ENCODE measurements at places on chromosomes 16 and 17.

DNA sequence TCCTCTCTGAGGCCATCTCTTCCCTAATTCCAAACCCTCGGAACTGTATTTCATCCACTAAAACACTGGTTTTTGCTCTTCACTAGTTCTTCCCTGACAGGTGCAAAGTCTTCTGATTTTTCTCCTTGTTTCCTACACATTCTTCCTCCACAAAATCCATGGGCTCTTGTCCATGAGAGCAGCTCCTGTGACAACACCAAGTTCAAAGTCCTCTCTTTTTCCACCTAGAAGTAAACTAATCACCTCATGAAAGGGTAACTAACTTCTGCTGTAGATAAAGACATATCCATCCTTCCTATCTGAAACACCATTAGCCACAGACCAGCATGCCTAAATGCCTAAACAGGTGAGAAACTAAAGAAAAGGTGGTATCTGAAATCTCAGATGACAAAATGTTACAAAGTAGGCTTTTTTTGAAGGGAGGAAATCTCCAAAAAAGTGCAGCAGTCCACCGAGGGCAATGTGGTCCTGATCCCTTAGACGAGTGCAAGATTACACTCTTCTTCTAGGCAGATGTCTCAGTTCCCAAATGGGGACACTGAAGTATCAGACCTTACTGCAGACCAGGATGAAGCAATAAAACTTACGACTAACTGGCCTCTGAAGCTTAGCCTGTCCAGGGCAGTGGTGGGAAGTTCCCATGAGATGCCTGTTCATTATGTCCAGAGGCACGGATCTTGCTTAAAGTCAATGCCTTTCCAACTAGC lies 2.8 kb downstream of the PIP4K2B start:
- no peak for DNase-seq

DNA sequence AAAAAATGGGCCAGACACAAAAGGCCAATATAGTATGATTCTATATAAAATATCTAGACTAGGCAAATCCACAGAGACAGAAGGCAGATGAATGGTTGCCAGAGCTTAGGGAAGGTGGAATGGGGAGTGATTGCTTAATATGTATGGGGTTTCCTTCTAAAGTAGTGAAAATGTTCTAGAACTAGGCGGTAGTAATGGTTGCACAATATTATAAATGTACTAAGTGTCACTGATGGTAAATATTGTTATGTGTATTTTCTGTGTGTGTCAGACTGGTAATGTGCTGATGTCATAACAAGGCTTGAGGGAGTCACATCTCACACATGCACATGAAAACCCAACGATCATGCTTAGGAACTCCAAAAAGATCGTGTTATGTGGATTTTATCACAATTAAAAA lies 106.9 kb upstream of the SIAH1 start:
- no peak for DNase-seq

GRCh38 chr17:4499431-4500190 lies 930 bp downstream of the SPNS2 start:
- no peak for DNase-seq

GRCh38 chr16:10756574-10756973 lies 12.9 kb downstream of the NUBP1 start:
- no peak for DNase-seq

- DNase-seq, result no peak
Observed at GRCh38 chr17:20206591-20206990, 197.4 kb downstream of the SPECC1 start.

DNA sequence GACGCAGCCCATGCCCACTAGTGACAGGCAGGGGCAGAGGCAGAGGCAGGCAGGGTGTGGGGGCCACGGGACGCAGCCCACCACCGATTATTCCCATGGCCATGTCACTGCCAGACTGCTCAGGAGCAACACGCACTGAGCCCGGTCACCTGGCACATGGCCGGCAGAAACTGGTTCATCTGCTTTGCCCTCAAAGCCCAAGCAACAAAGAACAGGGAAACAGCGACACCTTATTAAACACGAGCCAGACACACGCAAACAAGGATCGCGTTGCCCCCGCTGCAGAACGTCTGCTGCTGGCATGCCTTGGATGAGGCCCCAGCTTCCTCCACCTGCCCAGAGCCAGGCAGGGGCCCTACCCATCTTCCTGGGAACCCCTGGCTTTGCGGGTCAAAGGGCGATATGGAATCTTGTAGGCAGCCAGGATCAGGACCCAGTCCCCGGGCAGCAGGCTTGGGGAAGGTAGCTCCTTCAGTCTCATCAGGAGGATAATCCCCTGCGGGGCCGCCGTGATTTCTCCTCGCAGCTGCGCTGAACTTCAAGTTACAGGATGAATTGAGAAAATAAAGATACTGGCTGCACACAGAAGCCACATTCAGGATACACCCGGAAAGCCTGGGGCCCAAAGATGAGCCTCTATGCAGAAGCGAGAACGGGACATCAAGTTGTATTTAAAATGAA lies 4.8 kb downstream of the TBC1D16 start:
- no peak for DNase-seq

GRCh38 chr17:74513987-74514631 lies 17.2 kb downstream of the CD300LB start:
- DNase-seq, result no peak

DNA sequence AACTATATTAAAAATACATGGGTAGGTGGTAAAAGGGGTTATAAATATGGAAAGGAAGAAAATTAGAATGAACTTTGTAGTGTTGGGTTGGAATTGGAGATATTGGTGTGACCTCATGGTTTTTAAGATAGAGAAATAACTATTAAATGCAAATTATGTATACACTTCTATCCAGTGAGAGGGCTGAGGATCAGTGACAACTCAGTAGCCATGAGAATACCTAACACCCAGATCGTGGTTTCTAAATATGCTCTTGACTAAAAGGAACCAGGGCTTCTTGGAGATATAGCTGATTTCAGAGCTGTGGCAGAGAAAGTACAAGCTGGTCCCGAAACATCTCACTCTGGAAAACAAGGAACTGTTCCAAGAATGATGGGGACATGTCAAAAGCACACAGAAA lies 44.4 kb downstream of the SLC6A4 start:
- DNase-seq, result no peak

DNA sequence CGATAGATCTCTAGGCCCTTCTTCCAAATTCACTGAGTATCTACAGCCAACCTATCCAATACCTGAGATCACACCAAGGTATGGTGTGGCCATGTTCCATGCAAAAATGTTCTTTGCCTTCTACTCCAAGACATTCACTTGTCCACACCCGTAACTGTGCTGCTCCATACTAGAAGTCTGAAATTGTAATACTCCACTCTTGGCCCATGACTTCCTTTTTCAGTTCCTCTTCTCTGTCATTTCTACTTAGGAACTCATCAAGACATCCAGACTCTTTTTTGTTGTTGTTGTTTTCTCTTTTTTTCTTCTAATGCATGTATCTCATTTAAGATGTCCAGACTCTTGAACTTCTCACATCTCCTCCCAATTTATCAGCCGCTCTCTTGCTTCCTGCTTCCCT lies 42.5 kb upstream of the KSR1 start:
- no peak for DNase-seq

- DNase-seq, result no peak
Observed at GRCh38 chr17:80940171-80941123, 51.2 kb upstream of the CHMP6 start.

DNA sequence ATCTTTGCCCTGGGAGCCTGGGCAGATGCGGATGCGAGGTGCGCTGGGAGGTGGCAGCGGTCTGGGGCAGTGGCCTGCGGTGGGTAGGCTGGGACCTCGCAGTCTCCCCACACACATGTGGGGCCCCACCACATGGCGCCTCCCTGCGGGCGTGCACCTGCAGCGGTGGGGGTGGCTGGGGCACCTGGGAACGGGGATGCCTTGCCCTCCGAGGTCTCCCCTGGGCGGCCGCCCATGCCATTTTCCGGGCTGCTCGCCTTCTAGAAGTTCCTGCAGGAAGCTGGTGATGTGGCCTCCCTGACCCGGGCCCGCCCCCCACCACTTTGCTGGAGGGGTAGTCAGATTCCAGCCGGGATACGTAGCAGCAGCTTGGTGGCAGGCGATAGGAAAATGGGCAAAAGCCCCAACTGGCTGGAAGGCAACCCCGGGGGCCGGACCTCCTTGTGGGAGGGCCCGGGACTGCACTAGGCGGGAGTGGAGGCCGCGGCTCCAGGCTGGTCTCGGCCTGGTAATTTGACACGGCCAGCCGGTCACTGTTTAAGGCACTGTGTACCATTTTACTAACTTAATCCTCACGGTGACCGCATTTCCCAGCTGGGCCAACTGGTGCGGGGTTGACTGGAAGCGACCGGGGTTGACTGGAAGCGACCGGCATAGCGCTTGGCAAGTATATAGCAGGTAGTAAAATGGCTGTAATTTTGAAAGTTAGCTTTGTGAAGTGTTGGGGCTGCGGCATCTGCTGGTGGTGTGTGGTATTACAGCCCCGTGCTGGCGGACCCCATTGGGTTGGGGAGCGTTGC lies 38.5 kb downstream of the IGF2BP1 start:
- DNase-seq, result peak; percentile 51

DNA sequence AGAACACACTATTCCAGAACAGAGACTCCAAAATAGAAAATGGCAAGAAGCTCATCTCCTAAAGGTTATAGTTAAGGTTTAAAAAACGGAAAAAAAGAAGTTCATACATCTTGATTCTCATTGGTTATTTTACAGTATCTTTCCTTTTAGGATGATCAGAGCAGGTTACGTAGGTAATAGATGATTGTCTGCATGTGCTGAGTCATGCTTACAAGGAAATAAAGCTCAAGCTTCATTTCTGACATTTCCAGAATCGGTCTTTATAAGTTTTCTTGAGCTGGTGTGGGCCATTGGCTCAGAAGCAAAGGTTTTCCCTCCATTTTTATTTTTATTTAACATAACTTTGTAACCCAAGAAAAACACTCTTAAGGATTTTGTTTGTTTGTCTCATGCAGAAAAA lies 1030.3 kb upstream of the CDH8 start:
- no peak for DNase-seq

Data from GM12891 (cell line).